ENCODE measurements at places on chromosomes 16 and 17.

- DNase-seq = no peak
These were observed 144.5 kb downstream of the GRIN2A start for GRCh38 chr16:10037751-10038150.

DNA sequence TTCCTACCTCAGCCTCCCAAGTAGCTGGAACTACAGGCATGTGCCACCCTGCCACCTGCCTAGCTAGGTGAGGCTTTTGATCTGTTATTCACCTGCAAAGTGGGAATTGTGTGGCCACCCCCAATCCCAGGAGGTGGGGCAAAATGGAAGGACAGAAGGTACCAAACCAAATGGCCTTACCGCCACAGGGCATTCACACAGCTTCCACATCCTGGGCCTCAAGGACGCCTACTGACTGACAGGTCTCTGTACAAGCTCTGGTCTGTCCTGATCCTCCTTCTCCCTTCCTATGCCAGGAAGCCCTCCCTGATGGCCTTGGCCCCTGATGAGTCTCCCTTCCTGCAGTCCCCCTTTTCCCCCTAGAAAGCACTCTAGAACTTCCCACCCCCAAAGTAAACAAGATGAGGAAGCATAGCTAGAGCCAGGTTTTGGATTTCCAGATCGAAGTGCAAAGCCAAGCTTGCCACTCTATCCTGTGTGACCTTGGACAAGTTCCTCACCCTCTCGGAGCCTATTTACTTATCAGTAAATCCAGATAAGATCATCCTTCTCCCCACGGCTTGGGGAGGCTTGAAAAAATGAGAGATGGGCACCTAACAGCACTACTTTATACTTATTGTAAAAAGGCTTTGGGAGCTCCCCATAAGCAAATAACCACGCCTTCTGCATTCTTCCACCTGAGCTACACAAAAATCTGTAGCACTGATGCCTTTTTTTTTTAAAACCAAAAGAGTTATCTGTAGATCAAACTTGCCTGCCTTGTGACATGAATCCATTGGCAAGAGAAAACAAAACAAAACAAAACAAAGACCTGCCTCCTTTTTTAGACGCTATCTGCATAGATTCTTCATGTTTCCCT, 4.5 kb downstream of the PLLP start:
- no peak for DNase-seq

- DNase-seq = no peak
These were observed 147.5 kb upstream of the GSE1 start for GRCh38 chr16:85465328-85466303.

DNA sequence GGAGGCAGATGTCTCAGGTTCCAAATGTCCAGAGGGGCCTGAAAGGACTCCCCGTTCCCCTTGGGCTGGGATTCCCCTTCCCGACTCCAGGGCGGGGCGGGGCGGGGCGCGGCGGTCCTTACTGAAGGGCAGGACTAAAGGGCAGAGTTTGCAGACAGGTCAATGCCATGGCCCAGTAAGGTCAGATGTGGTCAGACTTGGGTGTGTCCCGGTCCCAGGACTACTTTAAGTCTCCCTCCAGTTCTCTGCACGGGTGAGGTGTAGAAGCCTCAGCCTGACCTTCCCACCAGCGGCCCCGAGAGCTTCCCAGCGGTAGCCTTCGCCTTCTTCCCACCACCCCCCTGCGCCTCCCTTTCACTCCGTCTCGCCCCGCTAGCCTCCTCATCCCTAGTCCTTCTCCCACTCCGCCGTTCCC, 532 bp downstream of the KDM6B start:
- DNase-seq = peak; percentile 33

- DNase-seq = no peak
These were observed 1.6 kb upstream of the EFTUD2 start for GRCh38 chr17:44900894-44901293.

DNA sequence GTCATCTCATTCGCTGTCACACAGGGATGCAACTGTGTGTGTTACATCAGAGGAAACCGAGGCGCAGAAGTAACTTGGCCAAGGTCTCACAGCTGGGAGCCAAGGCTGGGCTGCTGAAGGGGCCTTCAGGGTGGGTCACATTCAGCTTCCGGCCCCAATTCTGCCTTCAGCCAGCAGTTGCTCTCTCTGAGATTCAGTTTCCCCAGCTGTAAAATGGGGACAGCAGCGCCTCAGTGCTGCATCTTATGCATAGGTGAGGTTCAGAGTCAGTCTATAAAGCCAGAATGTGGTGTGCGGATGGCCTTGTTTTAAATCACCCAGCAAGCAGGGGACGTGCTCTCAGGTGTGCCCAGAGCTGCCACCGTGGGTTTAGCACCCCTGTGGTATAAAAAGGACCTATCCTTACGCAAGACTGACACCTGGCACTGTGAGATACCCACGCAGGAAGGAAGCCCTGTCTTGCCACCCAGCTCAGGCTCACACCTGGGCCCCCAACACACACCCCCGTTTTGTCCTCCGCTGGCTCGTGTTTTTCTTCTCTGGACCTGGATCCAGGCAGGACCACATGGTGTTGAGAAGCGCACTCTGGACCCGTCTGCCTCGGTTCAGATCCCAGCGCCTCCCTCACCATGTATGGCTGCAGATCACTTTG, 94.6 kb upstream of the GSE1 start:
- DNase-seq = no peak

GRCh38 chr17:30104575-30105339, 11.9 kb upstream of the NSRP1 start:
- DNase-seq = peak; percentile 77

DNA sequence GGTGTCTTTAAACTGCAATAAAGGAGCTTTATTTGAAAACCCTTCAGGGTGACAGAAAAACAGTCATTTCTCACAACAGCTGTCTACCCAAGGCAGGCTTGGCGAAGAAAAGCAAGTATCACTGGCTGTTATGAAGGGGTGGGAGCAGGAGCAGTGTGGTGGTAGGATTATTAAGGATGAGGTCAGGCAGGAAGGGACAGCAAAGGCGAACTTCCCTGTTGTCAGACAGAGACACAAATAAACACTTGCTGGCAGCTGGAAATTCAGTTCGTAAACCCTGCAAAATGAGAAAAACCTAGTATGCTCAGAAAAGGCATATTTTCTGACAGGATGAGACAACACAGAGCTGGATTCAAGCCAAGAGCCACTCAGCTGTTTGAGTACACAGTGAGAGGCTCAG, 416.3 kb upstream of the CDH5 start:
- DNase-seq = no peak

DNA sequence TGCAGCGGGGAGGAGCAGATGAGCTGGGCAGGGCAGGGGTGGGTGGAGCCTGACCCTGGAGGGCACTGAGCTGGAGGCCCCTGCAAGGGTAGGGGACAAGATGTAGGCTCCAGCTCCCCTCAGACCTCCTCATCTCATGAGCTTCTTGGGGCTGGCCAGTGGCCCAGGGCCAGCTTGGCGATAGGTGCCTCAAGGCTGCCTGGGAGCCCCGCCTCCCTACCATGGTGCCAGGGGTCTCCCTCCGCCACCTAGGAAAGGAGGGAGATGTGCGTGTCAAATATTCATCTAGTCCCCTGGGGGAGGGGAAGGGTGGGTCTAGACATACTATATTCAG, 3.9 kb downstream of the HIRIP3 start:
- no peak for DNase-seq

DNA sequence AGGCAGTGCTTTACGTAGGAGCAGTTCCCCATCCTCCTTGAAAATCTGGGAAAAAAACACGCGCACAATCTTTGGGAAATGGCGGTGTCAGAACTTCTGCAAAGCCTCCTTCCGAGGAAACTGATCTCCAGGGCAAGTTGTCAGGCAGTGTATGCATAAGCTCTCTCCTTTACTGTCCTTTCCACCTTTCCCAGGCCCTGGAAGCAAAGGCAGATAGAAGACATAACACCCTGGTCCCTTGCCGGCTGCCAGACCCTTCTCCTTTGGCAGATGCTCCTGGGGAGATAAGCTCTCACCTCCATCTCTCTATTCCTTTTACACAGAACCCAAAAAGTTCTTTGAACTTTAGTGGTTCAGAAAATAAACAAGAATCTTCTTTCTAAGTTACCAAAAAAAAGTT, 12.4 kb downstream of the TOB1 start:
- no peak for DNase-seq

- DNase-seq = peak; percentile 79
These were observed 898 bp downstream of the SNAI3 start for GRCh38 chr16:88685156-88686061.

- no peak for DNase-seq
These were observed 106.3 kb downstream of the HS3ST4 start for GRCh38 chr16:25798065-25798464.

- no peak for DNase-seq
These were observed 381.0 kb upstream of the TNRC6C start for GRCh38 chr17:77577491-77577890.

DNA sequence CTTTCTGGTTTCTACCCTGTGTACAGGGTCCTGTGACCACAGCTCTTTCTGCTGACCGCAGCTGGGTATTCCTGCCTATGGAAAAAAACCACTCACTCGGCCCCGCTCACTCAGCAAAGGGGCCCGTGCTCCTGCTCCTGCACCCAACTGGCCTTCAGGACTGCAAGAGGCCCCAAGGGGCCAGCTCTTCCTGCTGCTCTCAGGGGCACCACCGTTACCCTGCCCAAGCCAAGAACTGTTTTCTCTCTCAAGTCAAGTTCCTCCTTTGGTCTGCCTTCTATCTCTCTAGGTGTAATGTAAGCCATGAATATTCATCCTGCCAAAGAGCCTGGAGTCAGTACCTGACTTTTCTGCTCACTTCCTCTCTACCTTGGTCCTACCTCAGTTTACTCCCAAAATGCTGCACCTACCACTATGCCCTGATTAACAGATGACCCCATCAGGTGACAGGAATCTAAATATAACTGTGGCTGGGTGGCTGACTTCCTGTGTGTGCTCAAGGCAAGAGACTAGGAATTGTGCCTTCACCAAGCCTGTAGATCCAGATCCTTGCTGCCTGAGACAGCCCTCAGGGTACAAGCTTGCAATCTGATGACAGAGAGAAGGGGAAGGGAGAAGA, 20.4 kb upstream of the SCIMP start:
- peak; percentile 53 for DNase-seq

GRCh38 chr16:66133643-66134338, 232.7 kb upstream of the CDH5 start:
- DNase-seq = no peak

DNA sequence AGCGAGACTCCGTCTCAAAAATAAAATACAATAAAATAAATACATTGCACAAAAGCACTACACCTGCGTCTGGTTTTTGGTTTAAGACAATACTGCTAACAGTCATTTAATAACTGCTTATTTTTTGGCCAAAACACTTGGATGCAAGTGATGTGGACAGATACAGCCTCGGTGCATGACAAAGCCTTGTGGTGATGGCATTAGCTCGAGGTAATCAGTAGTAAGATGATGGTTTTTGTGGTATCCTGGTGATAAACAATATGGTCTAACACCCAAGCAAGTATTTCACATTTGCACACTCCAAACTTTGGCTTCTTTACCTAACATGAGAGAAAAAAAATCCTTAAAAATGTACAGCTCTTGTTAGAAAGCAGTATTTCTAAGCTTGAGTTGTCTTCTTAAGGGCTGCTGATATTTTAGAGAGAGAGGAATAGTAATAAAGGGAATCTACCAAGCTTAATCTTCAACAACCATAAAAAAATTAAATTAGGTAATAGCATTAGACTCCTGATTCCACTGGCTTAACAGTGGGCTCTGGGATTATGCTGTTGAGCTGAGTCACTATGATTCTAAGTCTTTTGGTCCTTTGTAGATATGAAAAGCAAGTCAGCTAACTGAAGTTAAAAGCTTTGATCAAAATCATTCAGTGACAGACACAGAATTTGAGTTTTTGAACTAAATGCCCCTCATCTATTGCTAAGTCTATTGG, 111.1 kb downstream of the VPS53 start:
- no peak for DNase-seq

GRCh38 chr16:12531937-12532336, 271.8 kb downstream of the CPPED1 start:
- no peak for DNase-seq

DNA sequence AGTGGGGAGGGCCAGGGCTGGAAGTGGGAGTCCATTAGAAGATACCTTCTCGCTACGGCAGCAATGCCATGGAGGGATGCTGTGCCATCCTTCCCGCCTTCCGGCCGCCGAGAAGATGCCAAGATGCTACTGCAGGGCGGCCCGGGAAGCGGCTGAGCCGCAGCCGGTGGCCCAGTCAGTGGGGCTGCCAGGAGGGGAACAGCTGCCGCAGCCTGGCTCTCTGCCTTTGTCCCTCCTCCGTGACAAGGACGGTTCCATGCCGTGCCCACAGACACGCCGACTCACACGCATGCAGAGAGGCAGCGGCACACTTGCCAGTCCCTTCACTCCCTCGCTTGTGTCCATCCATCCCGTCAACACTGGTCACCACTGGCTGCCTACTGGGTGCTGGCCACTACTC, 20.2 kb upstream of the NCBP3 start:
- no peak for DNase-seq

- no peak for DNase-seq
These were observed 232.2 kb downstream of the ZNF423 start for GRCh38 chr16:49623501-49624266.

GRCh38 chr17:1055751-1056645, 59.1 kb downstream of the TIMM22 start:
- peak; percentile 68 for DNase-seq

DNA sequence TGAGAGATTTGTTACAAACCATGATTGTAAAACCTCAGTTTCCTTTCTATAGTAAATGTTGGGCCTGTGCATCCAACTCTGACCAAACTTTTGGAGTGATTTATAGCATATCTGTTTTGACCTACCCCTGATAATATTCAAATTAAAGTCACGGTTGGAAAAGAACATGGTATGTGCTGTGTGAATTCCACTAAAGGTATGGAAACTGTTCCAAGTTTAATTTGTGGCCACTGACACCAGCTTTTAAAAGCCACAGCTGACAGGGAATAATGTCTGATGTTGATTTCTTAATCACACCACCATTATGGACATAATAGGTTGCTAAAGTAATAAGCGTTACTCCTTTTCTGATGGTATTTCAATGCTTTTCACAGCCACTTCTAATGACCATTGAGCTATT, 1215.9 kb downstream of the CDH8 start:
- no peak for DNase-seq

GRCh38 chr17:34403006-34403405, 40.0 kb upstream of the CCL1 start:
- no peak for DNase-seq

DNA sequence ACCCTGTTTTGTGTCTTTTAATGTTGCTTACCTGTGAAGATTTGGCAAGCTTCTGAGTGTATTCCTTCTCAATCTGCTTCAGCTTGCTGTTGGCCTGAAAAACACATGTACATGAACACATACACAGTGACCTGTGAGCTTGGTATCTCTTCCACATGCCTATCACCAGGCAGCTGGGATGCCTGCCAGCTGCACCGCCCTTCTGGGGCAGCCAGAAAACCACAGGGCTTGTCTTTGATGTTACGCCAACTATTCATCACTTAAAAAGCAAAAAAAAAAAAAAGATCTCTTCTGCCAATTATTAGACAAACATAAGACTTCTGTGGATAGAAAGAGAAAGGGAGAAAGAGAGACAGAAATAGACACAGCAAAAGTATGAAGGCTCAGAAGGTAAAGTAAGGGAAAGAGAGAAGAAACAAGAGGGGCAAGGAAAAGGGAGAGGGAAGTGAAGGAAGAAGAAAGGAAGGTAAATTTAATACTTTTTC, 189.2 kb upstream of the AXIN2 start:
- DNase-seq = no peak

GRCh38 chr17:10812674-10813073, 8.8 kb upstream of the TMEM238L start:
- no peak for DNase-seq
